Gastroesophageal sphincter (tissue), 4 donors: ENCODE measurements at places on chromosomes 2 and 18. TPM values are rescaled to one million over a fixed set of nuclear protein-coding genes. Genes with fewer than 3 reads are reported as not detected.

Gene SGPP2
- total RNA-seq = not detected

Gene MAPK4
- total RNA-seq = 9.3 TPM

Gene MAP2
- total RNA-seq = 100.0 TPM

GRCh38 chr18:72539901-72540300 is 4.2 kb downstream of the CBLN2 start:
- no peak for ATAC-seq

DNA sequence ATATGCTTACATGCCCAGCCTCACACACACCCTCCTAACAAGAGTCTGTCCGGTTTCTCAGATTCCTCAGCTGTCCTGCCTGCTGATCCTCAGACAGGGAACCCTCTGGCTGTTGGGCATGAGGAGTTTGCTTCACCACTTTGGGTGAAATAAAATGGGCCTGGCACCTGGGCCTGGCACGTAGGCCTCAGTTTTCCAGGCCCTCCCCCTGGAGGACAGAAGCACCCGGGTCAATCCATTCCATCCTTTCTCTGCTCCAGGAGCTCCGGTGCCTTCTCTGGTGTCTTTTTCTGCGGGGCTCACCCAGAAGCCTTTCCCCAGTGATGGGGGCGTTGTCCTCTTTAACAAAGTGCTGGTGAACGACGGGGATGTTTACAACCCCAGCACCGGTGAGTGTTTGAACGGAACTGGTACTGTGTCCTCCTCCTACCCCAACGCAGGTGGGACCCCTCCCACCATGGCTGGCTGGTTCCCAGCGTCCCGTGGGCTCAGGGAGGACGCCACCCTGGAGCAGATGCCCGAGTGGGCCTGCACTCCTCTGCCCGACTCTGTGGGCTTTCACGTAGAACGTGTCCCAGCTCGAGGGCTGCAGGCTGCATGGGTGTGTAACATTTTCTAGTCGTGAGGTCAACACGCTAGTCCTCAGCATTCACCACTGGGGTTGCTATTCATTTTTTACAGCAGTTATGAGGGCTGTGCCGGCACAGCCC is 62.8 kb downstream of the EMILIN2 start:
- ATAC-seq = no peak

- no peak for ATAC-seq
Observed at GRCh38 chr18:27500531-27500930, 315.4 kb upstream of the CHST9 start.

DNA sequence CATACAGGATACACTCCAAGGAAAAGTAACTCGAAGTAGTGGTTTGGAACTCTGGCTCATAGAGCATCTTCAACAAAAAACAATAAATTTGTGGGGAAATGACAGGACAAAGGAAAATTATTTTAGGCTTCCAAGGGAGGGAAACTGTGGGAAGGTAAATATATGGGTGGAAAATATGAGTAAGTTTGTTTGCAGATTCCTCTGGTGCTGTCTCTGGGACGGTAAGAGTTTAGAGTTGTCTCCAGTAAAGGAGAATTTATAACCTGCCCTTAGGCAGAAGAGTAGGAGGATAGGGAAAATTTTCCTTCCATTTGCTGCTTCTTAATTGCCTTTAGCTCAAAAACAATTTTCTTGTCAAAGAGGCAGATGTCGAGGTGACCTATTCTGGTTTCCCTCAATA is 19.3 kb downstream of the HNMT start:
- ATAC-seq = no peak

DNA sequence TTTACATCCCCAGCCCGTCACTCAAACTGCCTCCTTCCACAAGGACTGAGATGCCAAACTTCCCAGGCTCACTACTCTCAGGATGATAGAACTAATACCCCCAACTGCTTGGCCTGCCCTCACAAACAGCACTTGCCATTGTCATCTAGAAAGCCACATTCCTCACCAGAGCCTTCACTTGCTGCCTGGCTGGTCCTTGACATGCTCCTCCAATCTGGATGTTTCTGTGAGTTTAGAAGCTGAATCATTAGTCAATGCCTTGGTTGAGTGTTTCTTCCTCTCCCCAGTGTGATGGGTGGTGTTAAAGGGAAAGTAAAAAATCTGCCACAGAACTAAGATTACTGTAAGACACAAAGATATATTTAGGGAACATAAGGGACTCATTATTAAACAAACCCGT is 52.5 kb downstream of the MARCHF4 start:
- no peak for ATAC-seq
